Sigmoid colon (tissue), 7 donors: ENCODE measurements at places on chromosomes 4 and X. TPM values are rescaled to one million over a fixed set of nuclear protein-coding genes. Genes with fewer than 3 reads are reported as not detected.

DNA sequence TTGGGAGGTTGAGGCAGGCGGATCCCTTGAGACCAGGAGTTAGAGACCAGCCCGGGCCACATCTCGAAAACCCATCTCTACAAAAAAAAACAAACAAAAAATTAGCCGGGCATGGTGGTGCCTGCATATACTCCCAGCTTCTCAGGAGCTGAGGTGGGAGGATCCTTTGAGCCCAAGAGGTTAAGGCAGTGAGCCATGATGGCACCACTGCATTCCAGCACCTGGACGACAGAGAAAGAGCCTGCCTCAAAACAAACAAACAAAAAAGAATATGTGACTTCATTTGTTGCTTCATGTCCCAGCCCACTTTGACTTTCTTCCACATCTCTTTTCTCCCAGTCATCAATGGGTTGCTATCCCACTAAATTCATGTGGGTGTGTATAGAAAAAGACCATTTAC is 79.7 kb downstream of the BCOR start:
- H3K36me3 ChIP-seq: no peaks in the 10 kb centered on the region
- no peak overlapping the region for H3K4me3 ChIP-seq
- DNase-seq: no peak
- H3K27me3 ChIP-seq: peaks cover 4% of the 10 kb centered on the region
- no peak overlapping the region for H3K27ac ChIP-seq
- H3K4me1 ChIP-seq: no peaks in the 10 kb centered on the region

- H3K36me3 ChIP-seq: no peaks in the 10 kb centered on the region
- no peak for DNase-seq
- H3K4me1 ChIP-seq: no peaks in the 10 kb centered on the region
- H3K27ac ChIP-seq: no peak overlapping the region
- no peak overlapping the region for H3K4me3 ChIP-seq
These were observed 331.6 kb upstream of the FAM241A start for GRCh38 chr4:111813555-111814140.

NOX1 gene
- polyA plus RNA-seq: 6.6 TPM

DNA sequence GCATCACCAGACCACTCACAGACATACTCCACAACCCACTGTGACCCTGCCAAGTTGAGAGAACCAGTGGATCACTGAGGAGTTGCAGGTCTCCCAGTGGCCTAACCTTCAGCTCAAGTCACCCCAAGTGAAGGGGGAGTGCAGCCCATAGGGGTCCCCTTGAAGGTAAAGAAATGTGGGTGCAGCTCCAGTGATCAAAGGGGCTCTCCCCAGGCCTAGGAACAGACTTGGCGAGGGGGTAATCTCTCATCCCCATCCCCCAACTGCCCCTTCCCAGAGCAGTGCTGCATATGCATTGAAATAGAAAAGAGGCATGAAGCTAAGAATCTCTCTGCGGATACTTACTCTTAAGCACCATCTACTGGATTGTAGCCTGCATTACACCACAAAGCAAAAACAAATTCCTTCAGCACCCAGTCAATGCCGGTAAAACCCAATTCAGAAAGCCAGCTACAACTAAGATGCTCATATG is 27.0 kb downstream of the MAGEE1 start:
- no peaks in the 10 kb centered on the region for H3K36me3 ChIP-seq
- H3K27ac ChIP-seq: no peak overlapping the region
- H3K27me3 ChIP-seq: no peaks in the 10 kb centered on the region

MAGEA2B gene
- not detected for polyA plus RNA-seq

- H3K27me3 ChIP-seq: no peaks in the 10 kb centered on the region
- DNase-seq: peak; percentile 87
- H3K27ac ChIP-seq: peak within 1 kb of the TSS; percentile 49
- H3K4me3 ChIP-seq: peak within 1 kb of the TSS; percentile 54
These were observed at the start of gene SMIM10 for GRCh38 chrX:134990801-134991481. TSS of gene SMIM10 (plus strand) at chrX:134990991. CDS start at chrX:134991096, 105 bp downstream.

DNA sequence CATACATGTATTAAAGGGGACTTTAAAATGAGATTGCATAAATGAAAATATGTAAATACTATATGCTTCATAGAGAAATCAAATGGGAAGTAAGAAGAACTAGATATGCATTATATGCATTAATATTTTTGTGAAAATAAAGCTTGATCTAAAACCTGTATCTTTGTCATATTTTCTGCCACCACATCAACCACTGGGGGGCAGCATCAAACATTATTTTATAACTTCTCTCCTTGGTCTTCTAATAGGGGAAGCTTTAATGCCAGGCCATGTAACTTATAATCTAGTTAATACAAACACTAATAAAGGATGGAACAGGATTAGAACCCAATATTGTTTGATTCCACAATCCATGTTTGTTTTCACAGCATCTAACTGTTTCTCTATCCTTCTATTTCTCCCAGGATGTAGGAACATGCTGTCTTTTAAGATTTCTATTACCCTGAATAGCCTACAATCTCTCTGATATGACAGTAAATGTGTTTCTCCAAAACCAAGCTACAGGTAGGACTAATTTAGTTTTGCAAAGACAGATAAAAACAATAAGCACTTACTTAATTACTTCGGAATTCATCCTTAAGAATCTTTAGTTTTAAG is 10.0 kb downstream of the QRFPR start:
- no peak overlapping the region for H3K4me3 ChIP-seq
- no peaks in the 10 kb centered on the region for H3K27me3 ChIP-seq
- no peaks in the 10 kb centered on the region for H3K36me3 ChIP-seq
- no peak overlapping the region for H3K27ac ChIP-seq
- no peaks in the 10 kb centered on the region for H3K4me1 ChIP-seq

ADGRG2 gene
- not detected for polyA plus RNA-seq
